ENCODE measurements at places on chromosomes 7 and 10.

DNA sequence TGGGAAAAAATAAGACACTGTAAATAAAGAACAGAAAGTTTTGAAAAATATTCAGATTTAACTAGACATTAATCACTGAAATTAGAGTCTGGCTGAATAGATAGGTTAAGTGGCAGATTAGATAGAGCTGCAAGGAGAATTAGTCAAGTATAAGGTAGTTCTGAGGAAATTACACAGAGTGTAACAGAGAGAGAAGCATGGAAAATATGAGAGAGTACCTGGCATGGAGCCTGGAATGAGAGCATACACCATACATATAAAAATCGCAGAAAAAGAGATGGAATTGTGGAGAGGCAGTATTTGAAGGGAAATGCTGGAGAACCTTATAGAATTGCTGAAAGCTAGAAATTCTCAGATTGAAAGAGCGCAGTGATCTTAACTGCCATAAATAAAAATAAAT, 46.9 kb downstream of the ZNRF2 start:
- no peak for DNase-seq

DNA sequence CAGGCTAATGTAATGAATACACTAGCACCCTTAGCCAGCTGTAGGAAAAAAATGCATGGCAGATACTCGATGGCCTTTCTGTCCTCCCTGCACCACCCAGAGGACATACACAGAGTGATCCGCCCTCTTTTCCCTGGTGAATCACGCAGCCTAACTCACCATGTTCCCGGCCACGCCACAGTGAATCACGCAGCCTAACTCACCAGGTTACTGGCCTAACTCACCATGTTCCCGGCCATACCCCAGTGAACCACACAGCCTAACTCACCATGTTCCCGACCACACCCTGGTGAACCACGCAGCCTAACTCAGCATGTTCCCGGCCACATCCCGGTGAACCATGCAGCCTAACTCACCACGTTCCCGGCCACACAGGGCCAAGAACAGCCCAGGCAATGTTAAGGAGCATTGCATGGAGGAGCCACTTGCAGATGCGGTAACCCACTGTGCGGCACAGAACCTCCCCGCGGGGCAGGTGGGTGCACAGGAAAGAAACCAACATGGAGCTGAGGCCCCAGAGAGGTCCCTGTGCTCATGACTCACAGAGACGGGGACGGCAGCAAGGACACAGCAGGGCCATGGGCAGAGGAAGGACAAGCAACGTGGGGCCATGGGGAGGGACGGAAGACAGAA, 508.5 kb downstream of the DNAJB6 start:
- DNase-seq, result no peak

DNA sequence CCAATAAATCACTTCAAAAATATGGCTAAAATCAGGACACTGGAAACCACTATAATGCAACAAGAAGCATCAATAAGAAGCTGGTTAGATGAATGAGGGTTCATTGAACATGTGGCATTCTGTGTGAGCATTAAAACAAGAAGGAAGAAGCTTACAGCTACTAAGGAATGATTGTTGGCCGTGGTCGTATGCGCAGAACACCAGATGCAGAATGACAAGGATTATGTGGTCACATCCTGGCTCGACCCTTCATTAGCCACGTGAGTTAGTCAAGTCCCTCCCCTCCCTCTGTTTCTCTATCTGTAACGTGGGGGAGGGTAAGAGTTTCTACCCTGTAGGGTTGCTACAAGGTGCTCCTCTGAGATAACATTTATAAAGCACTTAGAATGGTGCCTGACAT, 174.3 kb downstream of the ADAM12 start:
- no peak for DNase-seq

GRCh38 chr7:79789584-79790345, 336.3 kb upstream of the MAGI2 start:
- no peak for DNase-seq

DNA sequence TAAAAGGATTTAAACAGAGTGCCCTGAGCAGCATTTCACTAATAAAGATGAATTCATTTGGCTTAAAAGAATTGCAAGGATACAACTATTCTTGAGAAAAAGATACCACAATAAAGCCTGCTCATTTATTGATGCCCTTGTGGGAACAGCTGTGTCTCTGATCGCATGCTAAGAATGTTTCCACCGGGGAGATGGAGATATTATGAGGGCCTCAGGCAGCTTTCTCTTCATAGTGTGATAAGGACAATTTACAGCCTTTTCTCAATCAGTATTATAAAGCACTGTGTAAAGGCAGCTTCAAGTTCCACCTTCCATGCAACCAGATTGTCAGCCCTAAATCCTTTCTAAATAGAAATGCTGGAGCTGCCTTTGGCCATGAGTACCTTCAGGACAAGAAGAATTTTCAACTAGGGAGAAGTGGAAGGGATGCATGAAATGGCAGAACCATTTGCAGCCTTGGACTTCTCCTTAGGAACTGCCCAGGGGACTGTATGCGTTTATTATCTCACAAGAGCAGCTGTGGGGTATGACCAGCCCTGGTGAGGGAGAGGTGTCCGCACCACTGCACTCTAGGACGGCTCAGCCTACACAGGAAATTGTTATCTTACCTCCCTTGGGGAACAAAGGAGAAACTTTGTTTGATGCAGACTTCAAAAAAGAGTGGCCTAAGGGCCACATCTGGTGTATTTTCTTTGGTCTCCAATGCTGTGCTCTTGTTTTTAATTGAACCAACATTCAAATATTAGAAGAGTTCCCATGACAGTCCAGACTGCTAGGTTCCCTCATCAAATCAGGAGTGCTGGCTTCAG, 116.9 kb upstream of the PCGF5 start:
- no peak for DNase-seq

DNA sequence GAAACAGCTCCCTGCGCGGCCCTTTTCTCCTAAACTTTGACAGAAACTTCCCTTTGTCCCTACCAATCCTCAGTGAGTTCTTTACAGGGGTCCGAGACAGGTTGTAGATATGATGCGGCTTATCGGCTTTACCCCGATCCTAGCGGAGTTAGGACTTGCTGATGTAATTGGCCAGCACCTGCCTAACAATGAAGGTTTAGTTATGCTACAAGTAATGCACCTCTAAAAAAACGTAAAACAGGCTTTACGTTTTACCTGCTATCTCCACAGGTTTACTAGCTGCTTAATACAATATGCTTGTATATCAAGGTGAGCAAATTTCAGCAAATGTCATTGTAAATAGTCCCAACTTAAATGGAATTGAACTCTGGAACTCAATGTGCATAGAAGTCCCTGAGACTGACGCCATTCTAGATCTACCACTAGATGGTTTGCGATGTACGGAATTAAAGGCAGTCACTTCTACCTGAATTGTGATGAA, 697 bp upstream of the SNX13 start:
- DNase-seq, result no peak

- DNase-seq, result peak; percentile 58
Measured at GRCh38 chr7:105388356-105389087, at the start of gene SRPK2. TSS of gene SRPK2 (minus strand) at chr7:105388921.

DNA sequence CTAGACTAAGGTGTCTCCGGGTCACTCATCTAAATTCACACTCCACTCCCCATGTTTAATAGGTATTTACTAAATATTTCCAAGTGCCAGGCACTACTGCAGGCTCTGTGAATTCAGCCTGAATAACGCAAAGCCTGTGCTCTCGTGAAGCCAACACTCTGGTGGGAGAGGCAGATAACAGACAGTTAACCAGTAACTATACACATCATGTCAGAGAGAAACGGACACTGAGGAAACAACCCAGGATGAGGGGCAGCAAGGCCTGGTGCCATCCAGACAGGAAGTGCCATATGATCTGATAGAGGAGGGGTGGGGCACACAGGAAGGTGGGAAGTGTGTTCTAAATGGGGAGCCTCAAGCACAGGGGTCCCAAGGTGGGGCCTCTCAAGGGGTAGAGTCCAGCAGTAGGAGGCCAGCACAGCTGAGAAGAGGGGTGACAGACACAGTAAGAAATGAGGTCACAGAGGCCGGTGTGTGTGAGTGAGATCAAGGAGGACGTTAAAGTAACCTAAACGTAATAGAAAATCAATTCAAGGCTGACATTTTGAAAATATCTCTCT, 85.3 kb downstream of the LARP4B start:
- DNase-seq, result no peak

GRCh38 chr7:135840591-135840990, 92.0 kb upstream of the FAM180A start:
- DNase-seq, result no peak

DNA sequence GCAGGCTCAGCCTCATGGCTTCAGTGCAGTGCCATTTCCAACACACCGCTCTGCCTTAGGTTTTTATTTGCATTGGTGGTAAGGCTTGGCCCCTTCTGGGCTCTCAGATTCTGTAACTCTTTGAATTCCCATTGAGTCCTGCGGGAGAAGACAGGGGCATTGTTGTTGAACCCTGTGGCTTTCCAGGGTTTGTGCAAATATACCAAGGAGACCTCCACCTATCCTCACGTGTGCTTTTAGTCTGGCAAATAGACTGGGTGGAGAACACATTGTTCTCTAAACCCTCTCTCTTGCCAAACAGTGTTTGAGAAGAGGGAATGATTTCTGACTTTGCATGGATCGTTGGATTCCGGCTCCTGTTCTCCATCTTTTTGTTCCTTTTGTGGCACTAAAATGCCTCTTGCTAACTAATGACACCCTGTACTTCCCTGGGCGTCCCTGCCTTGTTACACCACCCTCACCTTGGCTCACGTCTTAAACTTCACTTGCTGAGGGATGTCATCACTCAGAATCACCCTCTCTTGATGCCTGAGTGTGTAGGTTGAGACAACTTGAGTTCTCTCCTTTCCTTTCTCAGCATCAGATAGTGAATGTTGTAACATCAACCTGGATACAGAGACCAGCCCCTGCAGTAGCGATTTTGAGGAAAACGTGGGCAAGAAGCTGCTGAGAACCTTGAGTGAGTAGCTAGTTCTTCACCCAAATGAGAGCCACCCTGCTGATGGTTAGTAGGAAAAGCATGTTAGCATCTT, 40.5 kb downstream of the GOT1 start:
- no peak for DNase-seq

DNA sequence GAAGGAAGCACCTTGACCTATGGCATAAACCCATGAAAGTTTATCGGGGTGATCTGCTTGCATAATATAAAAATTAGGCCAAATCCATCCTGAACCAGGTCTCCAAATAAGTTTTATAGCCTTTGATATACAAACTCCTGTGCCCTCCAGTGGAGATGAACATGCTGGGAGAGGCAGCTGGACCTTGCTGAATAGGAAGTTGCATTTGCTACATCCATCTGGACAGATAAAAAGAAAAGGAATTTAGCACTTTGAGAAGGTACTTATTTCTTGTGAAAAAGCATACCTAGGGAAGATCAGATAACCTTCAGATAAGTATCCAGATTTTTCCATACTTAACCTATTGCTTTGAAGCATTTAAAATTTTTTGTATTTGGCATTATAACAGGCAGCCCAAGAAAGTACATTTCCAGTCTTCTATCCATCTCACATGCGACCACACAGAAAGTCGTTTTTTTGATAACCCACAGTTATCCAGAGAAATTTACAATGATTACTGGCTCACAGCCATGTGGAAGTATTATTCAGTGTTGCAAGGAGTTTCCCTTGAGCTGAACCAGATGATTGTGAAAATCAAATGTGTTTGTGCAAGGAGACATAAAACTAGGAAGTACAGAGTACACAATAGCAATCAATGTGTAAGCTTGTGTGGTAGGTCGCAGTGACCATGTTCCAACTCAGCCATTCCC, 124.4 kb upstream of the STK17A start:
- no peak for DNase-seq

GRCh38 chr7:114507381-114507780, 92.8 kb downstream of the FOXP2 start:
- no peak for DNase-seq

DNA sequence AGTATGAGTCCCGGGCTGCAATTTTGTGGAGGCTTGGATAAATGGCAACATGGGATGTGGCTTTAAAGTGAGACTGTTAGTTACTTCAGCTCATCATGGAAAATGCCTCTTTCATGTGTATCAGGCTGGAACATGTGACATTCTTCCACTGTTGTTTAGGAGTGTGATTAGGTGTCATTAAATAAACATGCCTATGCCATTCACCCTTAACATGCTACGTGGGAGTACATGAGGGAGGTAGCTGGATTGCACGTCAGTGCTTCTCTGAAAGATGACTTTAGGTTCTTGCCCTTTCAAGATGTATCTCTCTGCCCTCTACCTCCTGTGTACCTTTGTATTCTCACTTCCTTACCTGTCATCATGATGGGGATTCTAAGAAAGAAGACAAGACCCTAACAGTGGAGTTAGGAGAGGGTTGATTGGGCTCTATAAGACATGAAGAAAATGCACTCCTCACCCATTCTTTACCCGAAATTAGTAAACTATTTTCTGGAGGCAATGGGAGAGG, 8.9 kb downstream of the AKR1E2 start:
- DNase-seq, result no peak

DNA sequence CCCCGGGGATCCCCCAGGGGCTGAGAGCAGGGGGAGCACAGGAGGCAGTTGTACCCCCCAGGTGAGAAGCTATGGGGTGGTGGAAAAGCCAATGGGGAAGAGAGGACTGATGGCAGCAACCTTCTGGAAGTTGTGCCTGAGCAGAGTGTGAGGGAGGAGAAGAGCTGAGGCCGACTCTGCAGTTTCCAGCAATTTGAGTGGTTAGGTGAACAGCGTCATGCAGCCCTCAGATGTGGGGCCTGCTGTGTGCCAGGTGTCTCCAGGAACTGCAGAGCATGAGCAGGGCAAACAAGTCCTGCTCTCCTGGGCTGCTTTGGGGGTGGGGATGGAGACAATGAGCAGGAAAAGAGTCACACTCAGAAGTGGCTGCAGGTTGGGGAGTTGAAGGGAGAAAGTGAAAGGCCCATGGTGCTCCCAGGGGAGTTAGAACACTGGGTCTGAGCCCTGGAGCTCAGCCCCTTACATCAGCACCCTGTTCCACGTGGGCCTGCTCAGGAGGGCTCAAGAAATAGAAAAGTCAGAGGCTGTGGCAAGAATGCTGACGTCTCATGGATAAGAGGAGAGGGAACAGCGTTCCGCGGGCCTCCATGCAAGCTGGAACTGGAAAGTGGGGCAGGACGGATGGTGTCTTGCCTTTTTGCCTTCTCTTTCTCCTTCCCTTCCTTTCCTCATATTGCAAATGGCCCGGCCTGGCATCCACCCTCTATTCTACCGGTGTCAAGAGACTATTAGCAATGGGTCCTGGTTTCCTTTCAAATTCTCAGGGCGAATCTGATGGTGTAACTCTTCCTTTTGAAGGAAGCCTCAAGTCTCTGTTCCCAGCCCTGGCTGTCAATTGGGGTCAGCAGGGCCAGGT, 4.0 kb upstream of the AFAP1L2 start:
- no peak for DNase-seq

DNA sequence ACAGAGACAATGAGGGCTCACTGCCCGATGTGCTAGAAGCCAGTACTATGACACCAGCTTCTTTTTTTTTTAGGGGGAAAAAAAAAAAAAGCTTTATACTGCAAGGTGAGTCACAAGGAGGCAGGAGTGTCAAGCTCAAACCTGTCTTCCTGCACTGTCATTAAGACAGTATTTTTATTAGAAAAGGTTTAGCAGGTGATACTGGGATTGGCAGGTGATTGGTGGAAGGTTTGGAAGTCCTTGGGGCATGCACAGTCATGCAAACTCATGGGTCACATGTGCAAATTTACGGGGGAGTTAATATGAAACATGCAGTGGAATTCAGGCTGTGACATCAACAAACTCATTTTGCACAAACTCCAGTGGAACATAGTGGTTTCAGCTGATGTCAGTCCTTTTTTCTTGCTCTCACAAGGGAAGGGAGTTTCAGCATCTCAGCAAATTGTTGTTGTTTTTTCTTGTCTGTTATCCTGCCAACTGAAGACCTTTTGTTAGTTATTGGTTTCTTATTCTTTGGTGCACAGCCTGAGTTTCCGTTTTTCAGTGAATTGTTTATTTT, 530.6 kb downstream of the ANKRD7 start:
- DNase-seq, result no peak
